Gastroesophageal sphincter (tissue), 4 donors: ENCODE measurements at places on chromosomes 13 and 19. TPM values are rescaled to one million over a fixed set of nuclear protein-coding genes. Genes with fewer than 3 reads are reported as not detected.

- no peak for ATAC-seq
Observed at GRCh38 chr13:44368062-44368591, 5.5 kb upstream of the SERP2 start.

The PLIN5 gene
- total RNA-seq, result 0.49 TPM

The NCR1 gene
- not detected for total RNA-seq

The CYP2S1 gene
- total RNA-seq, result not detected
